Osteoblast (primary cell): ENCODE measurements at places on chromosomes 3 and 15. TPM values are rescaled to one million over a fixed set of nuclear protein-coding genes. Genes with fewer than 3 reads are reported as not detected.

- DNase-seq = no peak
Measured at GRCh38 chr3:45758871-45759270, 37.5 kb downstream of the SLC6A20 start.

DNA sequence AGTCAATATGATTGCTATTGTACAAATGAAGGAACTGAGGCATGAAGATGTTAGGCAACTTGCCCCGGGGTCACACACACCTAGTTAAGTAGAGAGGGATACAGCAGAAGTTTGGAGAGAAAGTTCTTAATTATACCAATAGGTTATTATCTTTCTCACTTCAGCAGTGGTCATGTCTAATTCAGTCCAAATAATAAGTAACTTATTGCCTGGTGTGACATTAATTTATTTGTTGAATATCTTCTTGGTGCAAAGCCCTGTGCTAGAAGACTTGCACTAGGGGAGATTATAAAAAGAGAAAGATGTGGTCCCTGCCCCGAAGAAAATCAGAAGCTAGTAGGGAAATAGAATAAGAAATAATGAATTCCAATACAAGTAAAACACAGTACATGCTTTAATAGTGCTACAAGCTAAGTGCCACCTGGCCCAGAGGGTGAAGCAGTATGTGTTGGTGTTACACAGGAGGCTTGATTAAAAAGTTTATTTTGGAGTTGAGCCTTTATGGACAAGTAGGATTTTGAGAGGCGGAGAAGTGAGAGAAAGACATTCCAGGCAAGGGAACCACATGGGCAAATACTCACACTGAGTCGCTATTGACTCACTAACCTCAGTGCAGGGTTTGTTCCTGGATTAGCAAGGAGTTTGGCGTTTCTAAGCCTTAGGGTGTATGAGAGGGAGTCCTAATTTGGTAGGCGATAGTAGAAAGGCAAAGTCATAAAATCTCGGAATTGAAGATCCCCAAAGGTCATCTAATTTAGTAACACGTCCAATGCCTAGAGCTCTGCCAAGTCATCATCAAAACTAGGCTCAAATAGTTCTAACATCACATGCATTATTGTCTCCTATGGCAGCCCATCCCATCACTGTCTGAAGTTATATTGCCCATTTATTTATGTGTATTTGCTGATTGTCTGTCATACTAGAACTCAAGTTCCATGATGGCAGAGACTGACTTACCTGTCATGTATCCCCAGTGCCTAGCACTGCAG lies 19.2 kb upstream of the GSK3B start:
- peak; percentile 19 for DNase-seq

DNA sequence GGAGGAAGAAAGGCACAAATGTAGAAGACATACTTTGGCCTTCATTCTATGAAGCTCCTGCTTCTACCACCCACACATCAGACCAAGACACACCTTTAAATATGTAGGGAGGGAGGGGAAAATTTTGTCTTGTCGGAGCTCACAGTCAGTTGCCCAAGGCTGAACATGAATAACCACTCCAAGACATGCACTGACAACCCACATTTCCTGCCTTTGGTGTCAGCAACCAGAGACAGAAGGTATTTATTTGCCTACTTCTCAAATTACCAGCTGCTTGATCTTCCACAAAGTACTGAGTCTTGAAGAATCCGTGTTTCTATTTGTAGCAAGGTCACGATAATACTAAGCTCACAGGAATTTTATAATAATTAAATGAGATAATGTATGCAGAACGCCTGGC lies 169.7 kb downstream of the KCNMB2 start:
- DNase-seq = no peak

- DNase-seq = no peak
Measured at GRCh38 chr3:116050311-116050915, 394.9 kb downstream of the LSAMP start.

- peak; percentile 81 for DNase-seq
Measured at GRCh38 chr3:140128631-140129030, 193.6 kb downstream of the CLSTN2 start.

GRCh38 chr15:52528564-52529340 lies at the start of gene MYO5A:
Gene MYO5A, minus strand, starts transcription at chr15:52528880. Its CDS starts 74 bp downstream, at chr15:52528806.
- DNase-seq = peak; percentile 98

GRCh38 chr3:149653136-149653535 lies 4.7 kb downstream of the WWTR1 start:
- peak; percentile 45 for DNase-seq

Gene CFAP92
- total RNA-seq = not detected in 2 replicates

Gene TNFSF10
- 3.5 and 4.0 TPM in 2 replicates for total RNA-seq

Gene RASL12
- total RNA-seq = under 0.01 and 0.36 TPM in 2 replicates

Gene ZNF660
- 5.0 and 5.8 TPM in 2 replicates for total RNA-seq

Gene RTP3
- not detected in 2 replicates for total RNA-seq
